ENCODE measurements at places on chromosomes 11 and 22.

- H3K4me1 ChIP-seq = peaks cover 9% of the 10 kb centered on the region
- no peaks in the 10 kb centered on the region for H3K36me3 ChIP-seq
- no peak overlapping the region for H3K4me3 ChIP-seq
- no peaks in the 10 kb centered on the region for H3K27me3 ChIP-seq
- H3K27ac ChIP-seq = no peak overlapping the region
These were observed 12.6 kb downstream of the PARVA start for GRCh38 chr11:12389676-12390657.

GRCh38 chr11:20754933-20755332 lies 85.5 kb downstream of the NELL1 start:
- no peaks in the 10 kb centered on the region for H3K36me3 ChIP-seq
- no peaks in the 10 kb centered on the region for H3K4me1 ChIP-seq
- H3K4me3 ChIP-seq = no peak overlapping the region
- peak; percentile 17 for DNase-seq
- no peaks in the 10 kb centered on the region for H3K27me3 ChIP-seq

DNA sequence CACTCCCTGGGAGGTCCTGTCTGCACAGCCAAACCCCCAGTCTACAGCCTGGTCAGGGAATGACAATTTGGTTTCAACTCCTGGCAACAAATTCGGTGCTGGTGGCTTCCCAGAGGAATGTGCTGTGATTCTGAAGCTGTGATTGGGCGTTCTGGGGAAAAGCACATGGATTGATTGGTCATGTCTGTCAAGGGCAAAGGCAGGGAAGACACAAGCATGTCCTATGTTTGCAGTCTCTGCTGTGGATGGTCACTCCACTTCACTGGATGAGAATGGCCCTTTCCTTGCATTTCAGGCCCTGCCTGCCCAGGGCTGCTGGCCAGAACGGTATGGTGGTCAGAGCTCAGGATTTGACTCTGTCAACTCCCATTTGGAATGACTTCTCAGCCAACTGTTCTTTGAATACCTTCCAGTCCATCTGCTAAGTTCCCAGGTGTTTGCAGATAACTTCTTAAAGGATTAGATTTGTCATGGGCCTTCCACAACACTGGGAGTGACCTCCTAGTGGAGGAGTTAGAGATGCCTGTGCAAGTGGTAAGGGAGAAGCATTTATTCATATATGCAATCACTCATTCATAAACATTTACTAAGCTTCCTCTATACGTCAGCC lies 42.7 kb downstream of the SGSM1 start:
- H3K36me3 ChIP-seq = no peaks in the 10 kb centered on the region
- H3K27ac ChIP-seq = no peak overlapping the region

DNA sequence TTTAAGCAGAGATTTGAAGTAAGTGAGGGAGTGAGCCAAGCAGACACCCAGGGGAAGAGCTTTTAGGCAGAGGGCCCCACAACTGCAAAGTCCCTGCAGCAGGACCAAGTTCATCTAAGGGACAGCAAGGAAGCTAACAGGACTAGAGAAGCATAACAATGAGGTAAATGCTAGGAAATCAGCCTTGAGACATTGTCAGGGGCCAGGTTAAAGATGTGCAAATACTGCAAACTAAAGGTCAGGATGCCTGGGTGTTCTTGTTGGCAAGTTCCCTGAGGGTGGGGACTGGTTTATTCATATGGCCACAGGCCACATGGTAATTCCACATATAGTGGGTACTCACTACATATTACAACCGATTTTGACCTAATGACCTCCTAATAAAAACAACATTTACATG lies 399.2 kb upstream of the NARS2 start:
- no peak overlapping the region for H3K27ac ChIP-seq
- no peaks in the 10 kb centered on the region for H3K36me3 ChIP-seq
- no peaks in the 10 kb centered on the region for H3K27me3 ChIP-seq
- DNase-seq = no peak

- no peaks in the 10 kb centered on the region for H3K27me3 ChIP-seq
- no peak overlapping the region for H3K27ac ChIP-seq
- H3K36me3 ChIP-seq = no peaks in the 10 kb centered on the region
- H3K4me3 ChIP-seq = no peak overlapping the region
These were observed 47.6 kb upstream of the THY1 start for GRCh38 chr11:119470317-119471291.

GRCh38 chr11:107250017-107250416 lies 207.6 kb downstream of the CWF19L2 start:
- DNase-seq = no peak
- no peak overlapping the region for H3K4me3 ChIP-seq
- no peak overlapping the region for H3K27ac ChIP-seq
- H3K27me3 ChIP-seq = no peaks in the 10 kb centered on the region

DNA sequence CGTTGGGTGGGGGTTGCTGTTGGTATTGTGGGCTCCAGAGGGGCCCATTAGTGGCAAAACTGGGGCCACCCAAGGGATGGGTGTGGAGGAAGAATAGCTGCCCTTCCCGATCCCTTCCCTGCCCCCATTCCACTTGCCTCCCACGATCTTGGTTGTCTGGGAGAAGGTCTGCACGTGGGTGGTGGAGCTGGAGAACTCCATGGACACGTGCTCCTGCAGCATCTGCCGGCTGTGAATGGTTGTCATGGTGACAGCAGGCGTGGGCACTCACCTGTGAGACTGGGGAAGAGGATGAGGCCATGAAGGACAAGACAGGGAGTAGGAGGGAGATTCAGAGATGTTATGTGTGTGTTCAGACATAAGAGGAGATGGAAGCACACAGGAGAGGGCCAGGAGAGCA lies 2.0 kb downstream of the IGSF22 start:
- H3K27me3 ChIP-seq = no peaks in the 10 kb centered on the region
- no peaks in the 10 kb centered on the region for H3K36me3 ChIP-seq
- no peak overlapping the region for H3K27ac ChIP-seq
- DNase-seq = no peak
- no peak overlapping the region for H3K4me3 ChIP-seq
- peaks cover 3% of the 10 kb centered on the region for H3K4me1 ChIP-seq

GRCh38 chr11:117604336-117604995 lies 192.6 kb downstream of the DSCAML1 start:
- DNase-seq = no peak
- no peaks in the 10 kb centered on the region for H3K36me3 ChIP-seq
- no peaks in the 10 kb centered on the region for H3K27me3 ChIP-seq
- H3K4me3 ChIP-seq = no peak overlapping the region
- H3K4me1 ChIP-seq = no peaks in the 10 kb centered on the region

GRCh38 chr22:29369460-29369859 lies 18.9 kb downstream of the AP1B1 start:
- DNase-seq = peak; percentile 57
- H3K4me3 ChIP-seq = no peak overlapping the region
- H3K27ac ChIP-seq = peak overlapping the region; percentile 19
- H3K36me3 ChIP-seq = no peaks in the 10 kb centered on the region

GRCh38 chr11:62536301-62536957 lies 10.2 kb downstream of the AHNAK start:
- no peak overlapping the region for H3K4me3 ChIP-seq
- H3K27me3 ChIP-seq = no peaks in the 10 kb centered on the region
- H3K27ac ChIP-seq = no peak overlapping the region
- no peak for DNase-seq

GRCh38 chr11:4916581-4916980 lies 2.6 kb downstream of the OR51G2 start:
- no peak for DNase-seq
- no peaks in the 10 kb centered on the region for H3K27me3 ChIP-seq
- H3K4me3 ChIP-seq = no peak overlapping the region
- H3K27ac ChIP-seq = no peak overlapping the region
- H3K36me3 ChIP-seq = no peaks in the 10 kb centered on the region
- H3K4me1 ChIP-seq = no peaks in the 10 kb centered on the region

DNA sequence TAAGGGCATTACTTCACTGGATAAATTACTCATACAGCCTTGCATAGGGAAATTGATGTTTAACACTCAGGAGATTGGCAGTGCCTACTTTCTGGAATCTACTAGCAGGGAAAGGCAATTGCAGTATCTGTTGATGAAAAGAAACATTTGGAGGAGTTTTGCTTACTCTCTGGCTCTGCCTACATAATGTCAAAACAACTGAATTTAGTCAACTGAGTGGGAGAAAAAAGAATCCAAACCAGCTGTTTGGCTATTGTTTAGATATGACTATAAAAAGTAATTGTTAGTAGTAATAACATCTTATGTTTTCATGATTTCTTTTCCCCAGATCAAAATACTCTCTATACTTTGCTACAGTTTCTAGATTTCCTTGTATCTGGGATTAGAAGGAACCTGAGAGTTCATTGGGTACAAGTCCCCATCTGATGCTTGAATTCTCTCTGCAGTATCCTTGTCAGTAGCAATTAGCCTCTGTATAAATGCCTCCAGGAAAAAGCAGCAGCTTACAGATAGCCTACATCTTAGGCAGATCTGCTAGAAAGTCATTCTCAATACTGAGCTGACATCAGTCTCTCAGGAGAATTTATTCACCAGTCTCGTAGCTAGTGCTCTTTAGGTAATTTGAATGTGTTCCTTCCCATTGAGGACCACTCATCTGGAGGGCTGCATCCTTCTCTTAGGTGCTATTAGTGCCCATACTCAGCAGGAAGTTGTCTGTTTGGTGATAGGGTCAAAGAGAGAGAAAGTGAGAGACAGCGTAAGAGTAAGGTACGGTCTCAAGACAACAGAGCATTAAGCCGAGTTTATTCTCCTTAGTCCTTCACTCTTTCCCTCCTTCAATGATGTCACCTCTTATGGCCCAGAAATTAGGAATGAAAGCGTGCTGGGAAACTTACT lies 185.9 kb upstream of the CCDC90B start:
- no peak overlapping the region for H3K4me3 ChIP-seq
- H3K36me3 ChIP-seq = no peaks in the 10 kb centered on the region

GRCh38 chr11:128219731-128220120 lies 367.6 kb downstream of the ETS1 start:
- H3K27me3 ChIP-seq = no peaks in the 10 kb centered on the region
- H3K36me3 ChIP-seq = no peaks in the 10 kb centered on the region
- no peaks in the 10 kb centered on the region for H3K4me1 ChIP-seq
- DNase-seq = no peak

DNA sequence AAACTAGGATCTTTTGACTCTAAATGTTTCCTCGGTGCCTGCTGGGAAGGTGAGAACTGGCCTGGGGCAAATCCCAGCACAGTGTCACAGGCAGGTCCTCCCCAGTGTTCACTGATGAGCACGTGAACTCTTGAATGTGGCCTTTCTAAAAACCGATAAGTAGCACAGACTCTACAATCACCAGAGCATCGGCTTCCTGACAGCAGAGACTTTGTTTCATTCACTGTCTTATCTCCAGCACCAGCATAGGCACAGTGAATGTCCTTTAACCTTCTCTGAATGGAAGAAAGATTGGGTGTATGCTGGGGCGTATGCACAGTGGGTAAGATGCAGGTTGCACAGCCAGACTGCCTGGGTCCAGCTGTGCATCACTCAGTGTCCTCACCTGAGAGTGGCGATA lies 59.3 kb upstream of the EIF3D start:
- no peaks in the 10 kb centered on the region for H3K27me3 ChIP-seq
- H3K36me3 ChIP-seq = no peaks in the 10 kb centered on the region
- H3K4me3 ChIP-seq = no peak overlapping the region
- H3K4me1 ChIP-seq = peaks cover 3% of the 10 kb centered on the region
- DNase-seq = peak; percentile 37
- no peak overlapping the region for H3K27ac ChIP-seq

DNA sequence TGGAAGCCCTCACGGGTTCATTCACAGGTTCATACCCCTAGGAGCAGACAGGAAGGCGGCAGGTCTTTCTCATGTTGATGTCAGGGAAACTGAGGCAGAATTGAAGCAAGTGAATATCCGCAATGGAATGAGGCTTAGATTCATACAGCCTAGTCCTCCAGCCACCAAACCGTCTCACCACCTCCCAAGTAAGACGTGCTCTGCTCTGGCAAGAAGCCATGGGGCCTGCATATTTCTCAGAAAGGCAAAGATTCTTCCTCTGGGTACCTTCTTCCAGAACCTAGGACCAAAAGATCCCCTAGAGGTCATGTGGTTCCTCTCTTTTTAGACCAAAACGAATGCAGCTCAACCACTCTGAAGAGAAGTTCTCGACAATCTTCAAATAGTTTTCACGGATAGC lies 1.7 kb downstream of the AP1B1 start:
- H3K4me3 ChIP-seq = no peak overlapping the region
- no peak for DNase-seq
- H3K4me1 ChIP-seq = peaks cover 17% of the 10 kb centered on the region
- no peak overlapping the region for H3K27ac ChIP-seq
- no peaks in the 10 kb centered on the region for H3K36me3 ChIP-seq

- no peak for DNase-seq
- H3K27ac ChIP-seq = no peak overlapping the region
- H3K27me3 ChIP-seq = no peaks in the 10 kb centered on the region
- H3K4me3 ChIP-seq = no peak overlapping the region
- H3K36me3 ChIP-seq = no peaks in the 10 kb centered on the region
These were observed 58.3 kb downstream of the LDLRAD3 start for GRCh38 chr11:36002196-36002595.

DNA sequence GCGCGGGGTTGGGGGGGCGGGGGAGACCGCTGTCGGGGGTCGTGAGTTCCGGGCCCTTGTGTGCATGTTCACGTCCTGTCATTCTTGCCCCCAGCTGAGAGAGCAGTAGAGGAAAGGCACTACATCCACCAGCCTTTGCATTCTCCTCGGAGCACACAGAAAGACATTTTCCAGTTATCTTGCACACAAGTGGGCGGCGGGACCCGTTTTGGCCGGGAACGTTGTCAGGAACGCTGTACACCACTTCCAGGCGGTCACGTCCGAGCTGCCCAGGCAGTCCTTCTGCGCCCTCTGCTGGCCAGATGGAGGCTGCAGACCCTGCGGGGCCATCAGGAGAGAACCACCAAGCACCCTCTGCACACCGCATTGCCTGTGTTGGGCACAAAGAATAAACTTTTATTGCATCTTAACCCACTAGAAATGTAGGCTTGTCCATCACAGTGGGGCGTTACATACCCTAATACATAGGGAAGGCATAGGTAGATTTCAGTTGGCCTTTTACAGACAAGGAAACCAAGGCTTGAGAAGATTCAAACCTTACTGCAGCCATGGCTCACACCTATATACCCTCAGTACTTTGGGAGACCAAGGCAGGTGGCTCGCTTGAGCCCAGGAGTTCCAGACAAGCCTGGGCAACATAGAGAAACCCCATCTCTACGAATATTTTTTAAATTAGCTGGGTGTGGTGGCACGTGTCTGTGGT lies 2.8 kb upstream of the CDKN1C start:
- no peak overlapping the region for H3K4me3 ChIP-seq
- peak overlapping the region; percentile 10 for H3K27ac ChIP-seq
- H3K36me3 ChIP-seq = no peaks in the 10 kb centered on the region
- DNase-seq = peak; percentile 96

- no peaks in the 10 kb centered on the region for H3K4me1 ChIP-seq
- no peak overlapping the region for H3K4me3 ChIP-seq
- no peaks in the 10 kb centered on the region for H3K36me3 ChIP-seq
- no peak overlapping the region for H3K27ac ChIP-seq
- H3K27me3 ChIP-seq = no peaks in the 10 kb centered on the region
- no peak for DNase-seq
These were observed 7.1 kb upstream of the KCNJ5 start for GRCh38 chr11:128884054-128884453.

Data from testis (tissue), 5 donors.